ENCODE measurements at places on chromosomes 1 and 21.

GRCh38 chr1:81605023-81605422 is 195.7 kb upstream of the ADGRL2 start:
- DNase-seq: no peak

GRCh38 chr1:115160728-115161127 is 71.4 kb upstream of the TSPAN2 start:
- no peak for DNase-seq

DNA sequence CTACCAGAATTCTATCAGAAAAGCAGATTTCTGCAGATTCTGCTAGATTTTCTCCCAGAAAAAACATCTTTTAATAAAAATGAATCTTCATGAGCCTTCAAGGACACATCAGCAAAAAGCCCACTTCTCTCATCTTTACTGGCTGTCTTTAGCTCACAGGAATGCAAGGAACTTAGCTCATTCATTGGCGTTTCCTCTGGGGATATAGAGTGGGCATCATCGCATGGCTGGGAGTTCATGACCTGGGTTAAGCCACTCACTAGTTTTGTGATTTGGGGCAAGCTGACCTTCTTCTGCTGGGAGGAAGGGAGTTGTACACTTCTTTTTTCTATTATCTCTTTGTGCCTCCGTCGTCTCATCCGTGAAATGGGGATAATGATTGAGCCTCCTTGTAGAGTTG is 149.7 kb downstream of the KAZN start:
- DNase-seq: no peak

DNA sequence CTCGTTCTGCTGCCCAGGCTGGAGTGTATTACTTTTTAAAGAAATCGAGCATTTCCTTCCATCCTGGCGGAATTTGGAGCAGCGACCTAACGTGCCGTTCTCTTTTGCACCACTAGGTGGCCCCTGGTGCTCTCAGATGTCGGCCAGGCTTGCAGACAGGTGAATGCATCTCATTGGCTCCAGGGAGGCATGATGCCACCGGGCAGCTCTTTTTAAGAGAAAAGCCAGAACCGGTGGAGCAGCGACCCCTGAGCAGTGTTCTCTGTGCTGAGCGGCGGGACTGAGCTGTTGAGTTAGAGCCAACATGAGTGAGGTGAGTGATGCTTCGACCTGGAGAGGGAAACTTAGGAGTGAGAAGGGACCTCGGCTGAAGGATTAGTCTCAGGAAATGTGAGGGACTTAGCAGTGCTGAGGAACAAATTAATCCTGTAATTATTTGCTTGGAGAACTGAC is at the start of gene PCP4:
Gene PCP4, plus strand, starts transcription at position 241 of the 453 bp plus-strand sequence. Its CDS starts 64 bp downstream, at position 305.
- DNase-seq: peak; percentile 0

DNA sequence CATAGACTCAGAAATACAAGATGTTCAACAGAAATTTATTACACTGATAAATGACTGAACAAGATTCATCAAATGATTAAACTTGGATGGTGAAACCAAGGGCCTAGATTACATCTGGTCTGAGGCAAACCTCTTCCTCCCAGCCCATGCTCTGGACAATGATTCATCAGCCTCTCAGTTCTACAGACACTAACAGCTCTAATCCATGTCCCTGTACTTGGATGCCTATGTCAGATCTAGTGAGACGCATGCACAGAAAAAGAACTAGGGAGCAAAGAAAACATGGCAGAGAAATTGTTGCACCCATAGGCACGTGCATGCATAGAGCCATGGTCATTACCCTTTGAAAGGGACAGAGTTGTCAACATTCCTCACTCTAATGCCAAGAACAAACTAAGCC is 250.1 kb downstream of the KCNH1 start:
- DNase-seq: no peak

DNA sequence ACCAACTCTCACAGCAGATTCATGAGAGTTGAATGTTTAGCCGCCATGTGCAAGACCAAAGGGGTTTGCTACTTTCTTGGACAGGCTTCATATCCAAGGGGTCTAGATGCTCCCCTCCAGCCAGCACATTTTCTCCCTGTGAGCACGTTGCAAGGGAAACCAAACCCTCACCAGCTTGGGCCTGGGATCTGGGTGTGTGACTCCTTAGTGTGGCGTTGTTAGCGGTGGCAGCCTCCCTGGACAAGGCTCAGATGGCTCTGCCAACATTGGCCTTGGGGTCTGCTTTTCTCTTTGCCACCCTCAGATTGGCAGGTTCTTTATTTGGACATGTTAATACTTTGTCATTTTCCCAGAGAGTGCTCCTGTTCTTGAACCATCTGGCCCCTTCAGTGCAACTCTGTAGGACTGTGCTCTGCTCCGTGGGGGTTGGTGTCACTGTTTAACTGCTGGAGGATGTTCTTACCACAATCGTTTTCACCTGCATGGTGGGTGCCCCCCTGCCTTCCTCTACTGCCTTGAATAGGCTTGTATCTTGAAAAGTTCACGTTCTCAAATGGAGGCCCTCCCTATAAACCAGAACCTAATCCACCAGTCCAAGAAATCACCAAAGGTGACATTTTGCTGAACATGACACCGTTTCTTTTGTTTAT is 13.4 kb downstream of the ABCG1 start:
- DNase-seq: no peak

GRCh38 chr1:185406006-185406690 is 89.1 kb upstream of the IVNS1ABP start:
- no peak for DNase-seq

DNA sequence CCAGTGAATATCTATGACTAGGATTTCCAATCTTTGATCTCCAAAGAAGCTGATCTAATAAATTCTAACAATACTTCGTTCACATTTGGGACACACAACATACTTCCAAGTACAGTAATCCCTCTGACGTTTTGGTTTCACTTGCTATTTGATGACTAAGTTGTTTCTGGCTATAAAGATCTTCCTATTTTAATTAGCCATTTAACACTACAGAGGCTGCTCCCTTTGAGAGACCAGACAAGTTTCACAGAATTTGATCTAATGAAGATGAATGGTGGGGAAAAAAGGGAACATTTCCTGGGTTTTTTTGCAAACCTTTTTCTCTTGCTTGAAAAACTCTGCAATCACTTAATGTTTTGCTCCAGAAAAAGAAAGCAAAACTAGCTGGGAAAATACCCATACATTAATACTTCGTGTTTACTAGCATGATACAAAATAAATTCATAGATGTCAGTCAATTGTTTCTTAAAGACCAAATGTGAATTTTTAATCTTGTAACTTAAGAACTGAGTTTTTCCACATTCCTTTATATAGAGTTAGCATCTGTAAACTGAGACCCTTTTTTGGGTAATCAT is 28.0 kb upstream of the GLIS1 start:
- no peak for DNase-seq

DNA sequence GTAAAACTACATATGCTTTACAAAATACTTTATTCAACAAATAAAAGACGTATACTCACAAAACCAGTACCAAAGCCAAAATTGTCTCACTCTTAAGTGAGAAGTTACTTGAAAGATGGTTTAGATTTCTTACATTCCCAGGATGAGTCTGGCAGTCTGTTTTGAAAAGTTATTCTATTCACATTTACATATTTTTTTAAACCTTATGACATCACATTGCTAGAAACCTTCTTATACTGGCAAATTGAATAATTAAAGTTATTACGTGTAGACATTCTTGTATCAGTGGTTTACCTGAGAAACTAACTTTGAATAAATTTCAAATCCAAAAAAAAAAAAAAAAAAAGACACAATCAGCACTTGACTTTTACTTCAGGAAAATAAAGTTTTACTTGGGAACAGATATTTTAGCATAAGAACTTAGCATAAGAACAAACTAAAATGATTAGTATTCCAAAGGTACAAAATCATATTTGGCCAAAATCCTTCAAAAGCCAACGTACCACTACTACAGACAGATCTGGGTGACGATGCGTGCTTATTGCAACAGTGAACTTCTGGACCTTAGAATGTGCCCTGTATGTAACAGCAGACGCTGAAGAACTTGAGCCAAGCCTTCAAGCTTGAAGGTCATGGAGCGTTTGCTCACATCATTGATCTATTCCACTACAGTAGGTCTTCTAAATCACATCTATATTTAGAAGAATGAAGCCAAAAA is 2.5 kb downstream of the CDC42BPA start:
- no peak for DNase-seq

DNA sequence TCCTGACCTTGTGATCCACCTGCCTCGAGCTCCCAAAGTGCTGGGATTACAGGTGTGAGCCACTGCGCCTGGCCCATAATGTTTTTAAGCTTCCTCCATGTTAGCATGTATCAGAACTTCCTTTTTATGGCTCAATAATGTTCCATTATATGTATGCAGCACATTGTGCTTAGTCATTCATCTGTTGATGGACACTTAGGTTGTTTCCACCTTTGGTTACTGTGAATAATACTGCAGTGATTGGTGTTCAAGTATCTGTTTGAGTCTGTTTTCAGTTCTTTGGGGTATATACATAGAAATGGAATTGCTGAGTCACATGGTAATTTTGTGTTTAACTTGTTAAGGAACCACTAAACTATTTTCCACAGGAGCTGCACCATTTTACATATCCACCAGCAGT is 17.7 kb downstream of the CMPK1 start:
- no peak for DNase-seq

- DNase-seq: no peak
These were observed 26.0 kb upstream of the UAP1 start for GRCh38 chr1:162535501-162535900.

GRCh38 chr1:21337454-21337927 is 47.2 kb upstream of the ECE1 start:
- DNase-seq: no peak

DNA sequence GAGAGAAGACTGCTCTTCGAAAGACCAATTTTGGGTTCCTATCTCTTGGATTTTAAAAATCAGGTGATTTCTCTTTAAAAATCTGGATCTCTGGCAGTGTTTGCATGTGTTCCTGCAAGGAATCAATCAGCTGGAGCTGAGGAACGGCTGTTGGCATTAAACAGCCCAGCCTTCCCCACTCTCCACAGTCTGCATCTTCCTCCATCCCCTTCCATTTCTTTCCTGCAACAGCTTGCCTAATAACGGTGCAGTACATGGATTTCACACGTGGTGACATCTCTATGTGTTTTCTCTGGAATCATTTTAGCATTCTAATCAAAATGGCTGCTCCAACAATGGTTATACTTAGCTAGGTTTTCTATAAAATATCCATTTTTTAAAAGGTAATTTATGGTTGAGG is 20.0 kb downstream of the RIPPLY3 start:
- no peak for DNase-seq

- peak; percentile 19 for DNase-seq
These were observed 36.0 kb downstream of the NUAK2 start for GRCh38 chr1:205285381-205286101.

DNA sequence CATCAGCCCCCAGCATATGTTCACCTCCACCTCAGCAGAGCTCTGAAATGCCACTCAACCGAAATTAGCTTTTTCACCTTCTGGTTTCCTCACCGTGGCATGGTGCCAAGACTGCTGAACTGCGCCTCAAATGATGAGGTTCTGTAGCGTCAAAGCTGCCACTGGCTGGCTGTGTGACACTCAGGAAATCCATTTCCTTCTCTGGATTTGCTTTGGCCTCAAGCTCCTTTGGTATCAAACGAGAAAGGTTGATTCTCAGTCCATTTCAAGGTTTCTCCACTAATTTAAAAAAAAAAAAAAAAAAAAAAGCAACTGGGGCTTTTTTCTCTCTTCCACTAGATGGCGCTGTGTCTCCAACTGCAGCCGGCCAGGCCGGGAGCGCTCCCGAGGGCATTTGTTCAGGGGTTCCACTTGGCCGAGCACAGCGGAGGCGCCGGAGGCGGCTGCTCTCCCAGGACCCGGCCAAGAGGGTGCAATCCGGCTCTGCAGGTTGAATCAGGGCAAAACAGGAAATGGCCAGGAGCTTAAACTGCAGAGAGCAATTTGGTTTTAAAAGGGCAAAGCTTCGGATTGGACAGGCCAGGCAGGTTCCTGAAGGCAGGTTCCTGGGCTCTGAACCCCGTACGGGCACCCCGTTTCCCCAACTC is 26.5 kb upstream of the PLA2G2C start:
- DNase-seq: peak; percentile 6

DNA sequence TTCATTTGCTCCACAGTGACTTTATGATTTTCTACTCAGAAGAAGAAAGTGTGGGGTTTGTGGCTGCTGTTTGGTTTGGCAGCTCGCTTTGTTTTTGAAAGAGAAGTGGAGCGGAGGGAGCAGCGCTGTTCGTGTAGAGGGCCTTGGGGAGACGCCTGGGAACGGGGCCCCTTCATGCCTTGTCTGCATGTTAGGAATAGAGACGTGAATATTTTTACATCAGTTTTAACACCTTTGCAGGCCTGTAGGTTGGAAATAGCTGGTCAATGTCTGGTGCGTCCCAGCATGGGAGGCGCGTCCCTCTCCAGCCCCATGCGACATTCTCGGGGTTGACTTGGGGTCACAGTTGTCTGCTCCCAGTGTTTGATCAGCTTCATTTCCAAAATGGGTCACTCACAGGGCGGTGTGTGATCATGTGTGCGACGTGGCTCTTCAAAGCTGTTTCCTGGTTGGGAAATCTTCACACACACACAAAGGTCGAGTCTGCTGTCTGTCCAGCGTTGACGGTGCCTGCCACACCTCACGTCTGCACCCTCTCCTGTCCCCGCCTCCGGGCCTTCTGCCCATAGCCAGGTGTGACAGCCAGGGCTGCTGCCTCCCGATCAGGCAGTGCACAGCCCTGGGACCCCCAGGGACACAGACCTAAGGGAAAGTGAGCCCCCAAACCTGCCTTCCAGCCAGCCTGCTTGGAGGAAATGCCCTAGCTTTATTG is 149.2 kb downstream of the PSMG1 start:
- DNase-seq: no peak

DNA sequence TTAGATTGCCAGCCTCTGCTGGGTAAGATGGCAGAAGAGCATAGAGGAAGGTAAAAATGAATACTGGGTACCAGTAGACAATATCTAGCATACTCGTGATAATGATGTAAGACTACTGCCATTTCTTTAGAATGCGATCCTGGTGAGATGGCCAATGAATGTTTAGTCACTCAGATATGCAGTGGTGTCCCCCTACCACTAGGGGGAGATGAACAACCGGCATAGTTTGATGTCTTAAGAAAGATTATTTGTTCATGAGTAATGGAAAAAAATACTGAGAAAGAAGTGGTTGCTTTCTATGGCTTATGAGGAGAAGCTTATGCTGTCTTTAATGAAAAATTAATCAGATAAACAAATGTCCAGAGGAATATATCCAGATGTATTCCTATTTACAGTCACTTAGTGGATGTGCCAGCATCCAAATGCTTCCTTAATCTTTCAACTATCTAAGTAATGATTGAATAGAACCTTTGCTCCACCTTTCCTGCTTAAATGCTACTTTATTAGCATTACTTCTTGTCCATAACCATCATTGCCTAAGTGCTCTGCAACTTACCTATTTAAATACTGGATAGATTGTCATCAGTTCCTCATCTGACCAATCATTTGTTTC is 256.6 kb downstream of the ST6GALNAC3 start:
- DNase-seq: peak; percentile 28

- no peak for DNase-seq
These were observed 7.5 kb upstream of the FOXO6 start for GRCh38 chr1:41353744-41354143.

- DNase-seq: no peak
These were observed 18.1 kb upstream of the KIRREL1 start for GRCh38 chr1:157975228-157975950.

DNA sequence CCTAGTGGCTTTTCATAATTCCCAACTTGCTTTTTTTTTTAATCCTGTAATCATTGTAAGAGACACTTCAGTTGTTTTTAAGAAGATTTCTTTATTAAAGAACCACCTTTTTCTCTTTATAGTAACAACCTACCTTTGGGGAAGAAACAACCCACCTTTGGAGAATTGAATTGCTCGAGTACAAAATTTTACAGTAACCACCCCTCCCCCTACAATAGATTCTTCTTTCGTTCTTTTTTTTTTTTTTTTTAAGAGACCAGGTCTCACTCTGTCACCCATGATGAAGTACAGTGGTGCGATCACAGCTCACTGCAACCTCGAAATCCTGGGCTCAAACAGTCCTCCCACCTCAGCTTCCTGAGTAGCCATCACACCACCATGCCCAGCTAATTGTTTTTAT is 2.1 kb upstream of the LRRC40 start:
- DNase-seq: no peak
